Fibroblast of skin of abdomen (primary cell): ENCODE measurements at places on chromosomes 4 and X.

- no peak for DNase-seq
Measured at GRCh38 chr4:145635630-145636029, 16.4 kb downstream of the MMAA start.

DNA sequence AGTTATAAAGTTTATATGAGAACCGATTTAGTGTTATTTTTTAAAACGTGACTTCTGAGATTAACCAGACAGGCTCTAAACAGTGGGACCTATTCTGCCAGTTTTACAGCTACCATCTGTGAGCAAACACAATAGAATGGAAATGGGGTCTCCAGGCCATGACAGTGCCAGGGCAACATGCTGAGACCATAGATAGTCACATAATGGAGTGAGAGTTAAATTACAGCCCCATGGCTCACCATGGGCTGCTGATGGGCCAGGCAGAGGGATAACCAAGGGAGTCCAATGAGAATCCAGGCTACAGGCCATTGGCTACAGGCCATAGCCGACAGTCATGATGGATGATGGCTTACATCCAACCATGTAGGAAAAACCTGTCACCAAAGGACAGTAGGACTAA is 183.5 kb upstream of the NDP start:
- no peak for DNase-seq

- no peak for DNase-seq
Measured at GRCh38 chr4:2671267-2671895, 84.8 kb downstream of the TNIP2 start.

- no peak for DNase-seq
Measured at GRCh38 chrX:145727476-145727875, 90.2 kb upstream of the SLITRK2 start.

DNA sequence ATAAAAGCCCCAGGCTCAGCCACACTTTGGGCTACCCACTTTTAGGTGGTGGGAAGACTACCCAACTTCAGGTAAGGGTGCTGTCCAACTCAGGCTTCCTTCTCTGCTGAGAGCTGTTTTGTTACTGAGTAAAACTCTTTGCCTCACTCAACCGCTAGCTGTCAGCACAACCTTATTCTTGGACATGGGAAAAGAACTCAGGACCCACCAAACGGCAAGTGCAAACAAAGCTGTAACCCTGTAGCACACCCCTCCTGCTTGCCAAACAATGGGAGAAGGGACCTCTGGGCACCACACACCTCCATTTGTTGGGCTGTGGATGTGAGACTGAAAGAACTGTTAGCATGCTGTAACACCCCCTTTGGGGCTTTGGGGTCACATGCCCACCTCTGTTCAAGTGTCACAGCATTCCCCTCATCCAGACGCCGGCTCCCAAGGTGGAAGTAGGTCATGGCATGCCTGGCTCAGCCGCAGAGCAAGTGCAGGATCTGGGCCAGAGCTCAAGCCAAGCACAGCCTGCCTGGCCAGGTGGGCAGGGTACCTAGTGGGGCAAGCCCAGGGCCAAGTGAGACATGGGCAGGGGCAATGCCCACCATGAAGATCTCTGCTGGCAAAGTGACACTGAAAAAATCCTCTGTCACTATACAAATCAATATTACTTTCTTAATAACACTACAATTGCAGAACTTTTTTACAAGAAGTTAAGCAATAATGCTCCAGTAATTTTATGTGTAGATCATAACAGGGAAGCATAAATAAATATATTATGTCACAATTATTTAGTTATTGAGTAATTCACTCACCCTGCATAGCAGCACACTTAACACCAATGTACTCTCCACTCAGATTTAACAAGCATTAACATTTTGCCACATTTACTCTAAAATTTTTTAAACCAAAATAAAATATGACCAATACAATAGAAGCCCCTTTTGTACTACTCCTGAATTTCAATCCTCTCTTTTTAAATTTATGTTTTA is 107.2 kb downstream of the TBCK start:
- DNase-seq: no peak

DNA sequence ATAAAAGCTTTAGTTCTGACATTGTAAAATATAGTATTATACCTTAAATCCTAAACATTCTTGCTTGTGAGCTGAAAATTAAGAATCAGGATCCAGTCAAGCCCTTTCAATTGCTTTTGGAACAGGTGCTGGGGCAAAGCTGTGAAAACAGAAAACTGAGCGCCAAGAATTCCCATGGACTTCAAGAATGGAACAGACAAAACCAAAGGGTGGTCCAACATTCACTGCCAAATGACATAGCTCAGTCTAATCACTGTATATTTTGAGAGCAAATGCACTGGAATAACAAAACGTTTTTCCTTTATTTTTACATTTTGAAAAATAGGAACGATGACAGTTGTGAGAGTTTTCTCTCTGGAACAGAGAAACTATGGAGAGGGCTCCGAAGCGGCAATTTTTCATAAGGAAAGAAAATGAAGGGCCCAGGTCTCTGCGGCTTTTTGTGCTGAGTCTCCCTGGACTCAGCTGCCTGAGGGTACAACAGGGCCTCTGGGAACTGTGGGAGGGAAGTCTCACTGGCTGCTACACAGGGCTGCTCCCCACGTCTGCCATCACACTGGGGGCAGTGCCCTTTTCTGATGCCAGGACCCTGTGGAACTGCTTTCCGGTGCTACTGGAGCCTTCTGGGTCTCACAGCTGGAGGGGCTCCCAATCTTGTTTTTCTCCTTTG is 56.0 kb upstream of the BMPR1B start:
- DNase-seq: no peak

DNA sequence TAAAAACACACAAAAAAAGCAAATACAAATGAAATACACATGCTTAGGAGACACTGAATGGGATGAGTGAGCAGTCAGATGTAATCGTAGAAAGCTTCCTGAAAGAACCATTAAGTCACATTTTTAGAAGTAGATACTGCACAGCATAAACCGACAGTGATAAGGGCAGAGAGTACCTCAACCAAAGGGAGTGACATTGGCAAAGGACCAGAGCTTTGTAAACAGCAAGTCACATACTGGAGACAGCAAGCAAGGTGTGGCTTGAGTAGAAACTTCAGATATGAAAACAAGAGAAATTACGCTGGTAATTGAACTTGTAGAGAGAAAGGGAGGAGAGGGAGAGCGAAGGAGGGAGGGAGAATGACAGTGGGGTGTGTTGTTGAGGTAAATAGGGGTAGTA is 92.0 kb downstream of the CHRDL1 start:
- no peak for DNase-seq

GRCh38 chr4:86848732-86849619 is at the start of gene SLC10A6:
Gene SLC10A6, minus strand, starts transcription at chr4:86849384. Its CDS starts 269 bp downstream, at chr4:86849115.
- no peak for DNase-seq

GRCh38 chrX:115491766-115492165 is 69.2 kb upstream of the PLS3 start:
- DNase-seq: no peak

DNA sequence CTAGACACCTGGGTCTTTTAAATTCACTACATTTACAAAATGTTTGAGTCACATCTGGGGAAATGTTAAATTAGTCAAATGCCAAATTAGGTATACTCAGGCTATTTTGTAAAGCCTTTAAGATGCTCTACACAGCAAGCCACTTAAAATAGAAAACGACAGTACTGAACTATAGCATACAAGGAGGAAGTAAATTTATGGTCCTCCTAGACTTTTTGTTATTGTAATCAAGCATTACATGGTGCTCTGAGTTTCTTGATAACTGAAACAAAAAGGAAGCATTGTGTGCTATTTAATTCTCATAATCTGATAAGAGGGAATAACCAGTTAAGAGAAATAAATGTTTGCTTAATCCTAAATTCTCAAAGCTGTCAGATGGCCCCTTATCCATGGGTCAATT is 46.2 kb downstream of the SLC9A7 start:
- no peak for DNase-seq

GRCh38 chr4:155569471-155569870 is 97.2 kb upstream of the GUCY1A1 start:
- DNase-seq: no peak

DNA sequence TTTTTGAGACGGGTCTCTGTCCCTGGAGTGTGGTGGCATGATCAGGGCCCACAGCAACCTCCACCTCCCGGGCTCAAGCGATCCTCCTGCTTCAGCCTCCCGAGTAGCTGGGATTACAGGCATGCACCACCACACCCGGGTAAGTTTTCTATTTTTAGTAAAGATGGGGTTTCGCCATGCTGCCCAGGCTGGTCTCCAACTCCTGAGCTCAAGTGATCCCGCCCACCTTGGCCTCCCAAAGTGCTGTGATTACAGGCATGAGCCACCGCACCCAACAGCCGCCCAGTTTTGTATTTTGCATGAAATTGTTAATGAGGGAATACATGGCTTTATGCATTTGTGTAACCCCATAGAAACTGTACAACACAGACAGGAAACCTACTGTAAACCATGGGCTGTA is 2.8 kb upstream of the ARHGAP4 start:
- DNase-seq: no peak

DNA sequence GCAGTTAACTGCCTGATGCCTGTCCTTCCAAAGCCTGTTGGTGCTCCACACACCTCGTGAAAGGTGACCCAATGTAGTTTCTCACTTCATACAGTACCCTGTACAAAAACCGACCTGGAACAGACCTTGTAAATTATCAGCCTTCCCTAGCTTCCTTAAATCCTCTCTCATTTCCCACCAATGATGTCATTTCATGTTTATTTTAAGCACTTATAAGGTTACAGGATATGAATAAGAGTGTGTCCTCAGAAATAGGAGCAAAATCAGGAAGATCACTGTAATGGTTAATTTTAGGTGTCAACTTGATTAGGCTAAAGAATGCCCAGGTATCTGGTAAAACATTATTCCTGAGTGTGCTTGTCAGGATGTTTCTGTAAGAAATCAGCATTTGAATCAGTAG is 44.7 kb downstream of the TMEM150C start:
- DNase-seq: peak; percentile 29

DNA sequence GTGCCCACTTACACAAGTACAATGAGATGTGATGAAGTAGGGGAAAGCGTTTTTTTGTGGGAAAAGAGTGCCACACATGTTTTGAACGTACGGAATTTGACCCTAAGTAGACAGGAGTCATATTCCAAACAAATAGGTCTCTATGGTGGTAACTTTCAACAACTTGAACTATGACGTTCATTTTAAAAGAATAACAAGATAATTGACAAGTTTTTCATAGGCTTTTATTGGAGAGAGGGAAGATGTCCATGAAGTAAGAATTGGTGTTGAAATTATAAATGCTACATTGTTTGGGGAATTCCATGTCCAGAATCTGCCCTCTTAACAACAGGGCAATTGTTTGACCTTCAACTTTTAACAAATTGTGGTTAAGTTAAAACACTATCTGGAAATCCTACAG is 126.5 kb downstream of the GASK1B start:
- DNase-seq: no peak

DNA sequence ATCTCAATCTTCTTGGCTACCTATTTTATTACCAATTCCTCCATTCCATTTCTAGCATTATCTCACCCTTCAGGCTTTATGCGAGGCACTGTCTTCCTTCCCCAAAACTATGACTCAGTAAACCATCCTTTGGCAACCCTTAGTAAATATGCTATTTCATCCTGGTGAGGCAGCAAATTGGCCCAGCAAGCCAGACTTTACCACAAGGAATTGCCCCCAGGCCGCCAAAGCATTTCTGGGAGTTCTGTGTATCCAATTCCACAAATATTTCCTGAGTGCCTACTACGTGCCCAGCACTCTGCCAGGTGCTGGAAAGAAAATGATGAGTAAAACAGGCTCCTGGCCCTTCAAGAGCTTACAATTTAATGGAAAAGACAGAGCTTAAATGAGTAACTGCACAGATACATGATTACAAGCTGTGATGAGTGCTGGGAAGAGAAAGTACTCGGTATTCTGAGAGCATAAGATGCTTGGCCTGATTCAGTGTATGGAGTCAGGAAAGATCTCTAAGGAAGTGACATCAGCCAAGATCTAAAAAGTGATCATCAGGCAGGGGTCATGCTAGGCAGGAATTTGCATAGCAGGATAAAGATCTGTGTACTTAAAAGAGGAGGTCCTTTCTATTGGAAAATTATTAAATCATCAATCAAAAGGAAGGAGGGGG is 193.8 kb downstream of the ADAMTS3 start:
- peak; percentile 76 for DNase-seq

- DNase-seq: no peak
Measured at GRCh38 chr4:2804449-2804972, 11.6 kb downstream of the SH3BP2 start.

DNA sequence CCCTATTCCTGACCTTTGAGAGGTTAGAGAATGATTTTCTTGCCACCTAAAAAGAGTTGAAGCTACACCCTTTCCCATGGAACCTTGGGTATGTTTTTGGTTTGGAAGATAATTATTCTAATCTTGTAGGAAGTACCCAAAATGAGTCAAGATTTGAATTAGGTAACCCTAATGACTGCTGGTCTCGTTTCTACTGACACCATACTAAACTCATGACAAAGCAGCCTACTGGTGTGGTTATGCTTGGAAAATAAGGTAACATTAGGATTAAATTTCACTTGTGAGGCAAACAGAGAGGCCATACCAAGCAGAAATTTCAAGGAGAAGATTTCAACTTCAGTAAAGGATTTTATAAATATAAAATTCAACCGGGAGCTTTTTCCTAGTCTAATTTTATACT is 107.9 kb downstream of the FBXW7 start:
- no peak for DNase-seq

- no peak for DNase-seq
Measured at GRCh38 chr4:181950372-181951127, 292.7 kb upstream of the TENM3 start.
